Activated CD4-positive, alpha-beta T cell treated with anti-CD3 and anti-CD28 coated beads for 36 hours (primary cell): ENCODE measurements at places on chromosomes 3 and 15. TPM values are rescaled to one million over a fixed set of nuclear protein-coding genes. Genes with fewer than 3 reads are reported as not detected.
A peak's percentile ranks its signal among the peaks of the same experiment; 100 is the strongest.

DNA sequence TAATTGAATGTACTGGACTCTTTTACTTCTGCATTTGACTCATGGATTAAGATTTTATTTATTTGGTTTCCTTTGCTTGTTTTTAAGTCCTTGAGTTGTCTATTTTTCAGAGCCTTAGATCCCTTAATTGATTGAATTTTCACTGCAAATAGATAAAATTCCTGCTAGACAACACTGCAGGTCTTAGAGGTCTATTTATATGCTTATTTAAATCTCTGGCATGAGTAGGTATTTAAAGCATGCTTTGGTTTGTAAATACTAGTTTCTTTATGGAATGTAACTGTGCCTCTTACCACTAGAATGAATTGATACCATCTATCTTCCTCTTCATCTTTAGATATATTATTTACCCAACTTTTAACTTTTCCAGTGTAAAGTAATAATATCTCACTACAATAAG lies 20.0 kb downstream of the PLSCR5 start:
- no peak for DNase-seq
- peaks cover 9% of the 10 kb centered on the region for H3K27me3 ChIP-seq
- H3K4me1 ChIP-seq, result no peaks in the 10 kb centered on the region
- no peak overlapping the region for H3K27ac ChIP-seq

DNA sequence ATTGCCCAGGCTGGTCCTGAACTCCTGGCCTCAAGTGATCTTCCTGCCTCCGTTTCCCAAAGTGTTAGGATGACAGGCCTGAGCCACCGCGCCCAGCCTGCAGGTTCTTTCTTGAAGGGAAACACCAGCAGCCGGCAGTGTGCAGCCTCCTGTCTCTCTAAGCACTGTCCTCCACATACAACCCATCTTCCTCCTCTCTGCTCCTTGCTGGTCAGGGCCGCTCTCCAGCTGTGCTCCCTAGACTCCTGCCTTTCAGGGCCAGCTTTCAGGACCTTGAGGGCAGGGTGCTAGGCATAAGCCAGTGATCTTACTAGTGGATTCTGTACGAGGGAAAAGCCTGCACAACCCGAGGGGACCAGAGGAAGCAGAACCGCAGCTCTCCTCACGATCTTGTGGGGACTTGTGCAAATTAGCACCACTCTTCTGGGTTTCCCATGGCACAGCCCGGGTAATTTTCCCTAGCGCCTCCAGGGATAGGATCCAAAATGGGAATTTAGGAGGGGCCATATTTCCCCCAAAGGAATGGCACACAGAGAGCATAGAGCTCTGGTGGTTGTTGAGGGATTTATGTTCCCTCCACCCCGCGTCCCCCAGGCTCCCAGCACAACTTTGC lies 18.2 kb upstream of the CORO2B start:
- no peak overlapping the region for H3K4me3 ChIP-seq
- H3K36me3 ChIP-seq, result no peaks in the 10 kb centered on the region
- H3K27me3 ChIP-seq, result peaks cover 44% of the 10 kb centered on the region

Gene ZNF717
- total RNA-seq, result 13.1 TPM

GRCh38 chr3:59319442-59319841 lies 269.6 kb upstream of the CFAP20DC start:
- H3K4me1 ChIP-seq, result peaks cover 5% of the 10 kb centered on the region
- no peak overlapping the region for H3K4me3 ChIP-seq
- no peaks in the 10 kb centered on the region for H3K27me3 ChIP-seq
- no peak for DNase-seq

GRCh38 chr15:74424901-74425528 lies 8.7 kb downstream of the SEMA7A start:
- DNase-seq, result no peak
- H3K27ac ChIP-seq, result no peak overlapping the region
- H3K4me3 ChIP-seq, result no peak overlapping the region
- peaks cover 39% of the 10 kb centered on the region for H3K36me3 ChIP-seq
- H3K27me3 ChIP-seq, result no peaks in the 10 kb centered on the region

- peaks cover 85% of the 10 kb centered on the region for H3K4me1 ChIP-seq
- no peak overlapping the region for H3K27ac ChIP-seq
- H3K27me3 ChIP-seq, result no peaks in the 10 kb centered on the region
- DNase-seq, result no peak
- H3K4me3 ChIP-seq, result no peak overlapping the region
Measured at GRCh38 chr3:136184703-136185102, 11.4 kb downstream of the MSL2 start.

GRCh38 chr3:72259755-72260587 lies 475.0 kb upstream of the PROK2 start:
- peaks cover 12% of the 10 kb centered on the region for H3K36me3 ChIP-seq
- H3K27ac ChIP-seq, result peak overlapping the region; percentile 62
- no peak overlapping the region for H3K4me3 ChIP-seq
- peaks cover 48% of the 10 kb centered on the region for H3K4me1 ChIP-seq

Gene STRIT1
- not detected for total RNA-seq
